ENCODE measurements at places on chromosomes 12 and 14.

GRCh38 chr12:29350080-29350479 is 30.9 kb downstream of the ERGIC2 start:
- no peak for DNase-seq

GRCh38 chr12:81757731-81758365 is 1.3 kb downstream of the PPFIA2 start:
- no peak for DNase-seq

DNA sequence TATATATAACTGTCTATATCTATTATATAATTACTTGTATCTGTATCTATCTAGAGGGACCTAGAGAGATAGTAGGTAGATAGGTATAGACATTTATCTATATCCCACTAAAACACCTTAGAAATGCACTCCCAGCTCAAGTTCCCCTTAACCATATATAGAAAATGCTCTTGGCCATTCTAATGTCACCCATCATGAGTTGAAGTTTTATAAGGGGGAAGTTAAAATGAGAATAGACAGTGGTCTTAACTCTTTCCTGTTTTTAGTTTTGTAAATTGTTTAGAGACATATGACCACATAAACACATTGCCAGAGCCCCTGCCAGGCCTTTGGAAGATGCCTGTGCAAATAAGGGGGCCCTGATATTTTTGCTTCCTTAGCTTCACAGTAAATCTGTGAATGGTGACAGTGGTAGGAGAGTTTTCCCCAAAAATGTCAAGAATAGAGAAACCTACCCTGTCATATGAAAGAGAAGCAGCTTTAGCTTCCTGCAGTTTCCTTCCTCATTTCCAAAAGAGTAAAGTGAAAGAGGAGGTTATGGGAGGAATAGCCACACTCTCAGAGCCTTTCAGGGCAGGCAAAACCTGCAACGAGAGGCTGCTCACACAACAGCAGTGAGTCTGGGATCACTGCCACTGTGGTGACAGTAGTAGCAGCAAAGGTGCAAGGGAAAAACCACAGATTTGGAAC is 45.5 kb downstream of the MGST1 start:
- no peak for DNase-seq

DNA sequence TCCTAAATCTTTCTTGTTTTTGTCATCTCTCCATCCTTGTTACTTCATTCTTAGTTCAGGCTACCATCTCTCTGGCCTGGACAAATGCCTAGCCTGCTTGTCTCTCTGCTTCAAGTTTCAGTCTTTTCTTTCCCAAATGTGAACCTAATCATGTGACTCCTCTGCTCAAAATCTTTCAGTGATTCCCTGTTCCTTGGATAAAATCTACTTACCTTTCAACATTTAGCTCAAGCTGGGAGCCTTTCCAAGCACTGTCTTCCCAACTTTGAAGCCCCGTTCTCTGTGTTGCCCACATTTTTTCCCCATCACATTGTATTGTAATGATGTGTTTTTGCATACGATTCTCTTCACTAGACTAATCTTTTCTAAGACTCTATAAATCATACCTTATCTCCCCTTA is 24.7 kb downstream of the SLC7A8 start:
- no peak for DNase-seq

- DNase-seq = no peak
Observed at GRCh38 chr12:109832541-109833306, 474 bp downstream of the TRPV4 start.

GRCh38 chr12:49983892-49984291 is 11.1 kb downstream of the AQP6 start:
- no peak for DNase-seq

GRCh38 chr14:19800282-19801117 is 3.1 kb upstream of the OR4N2 start:
- no peak for DNase-seq

DNA sequence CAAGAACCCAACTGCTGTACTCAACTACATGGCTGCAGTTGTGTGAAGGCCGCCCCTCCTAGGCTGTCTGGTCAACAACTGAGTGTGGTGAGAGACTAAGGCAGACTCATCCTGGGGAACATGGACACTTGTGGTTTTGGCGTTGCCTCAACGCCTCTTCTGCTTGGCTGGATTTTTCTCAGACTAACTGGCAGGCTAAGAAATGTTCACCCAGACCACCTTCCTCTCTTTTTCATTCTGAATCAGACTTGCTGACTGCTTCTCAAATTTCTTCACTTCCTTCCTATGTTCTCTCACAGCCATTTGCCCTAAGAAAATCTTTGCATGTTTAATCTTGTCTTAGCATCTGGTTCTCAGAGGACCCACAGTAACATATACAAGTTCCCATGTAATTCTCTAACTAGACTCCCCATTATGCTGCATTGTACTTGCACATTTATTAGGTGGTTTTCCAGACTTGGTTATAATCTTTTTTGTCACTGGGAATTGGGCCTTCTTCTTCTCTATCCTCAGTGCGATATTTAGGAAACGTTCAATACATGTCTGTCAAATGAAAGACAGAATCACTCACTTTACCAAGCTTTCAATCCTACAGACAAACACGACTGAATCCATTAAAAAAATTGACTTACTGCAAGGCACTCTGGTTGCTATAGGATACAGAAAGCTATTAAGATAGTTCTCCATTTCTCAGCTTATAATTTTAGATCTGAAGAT is 327.6 kb downstream of the CCER1 start:
- DNase-seq = no peak

DNA sequence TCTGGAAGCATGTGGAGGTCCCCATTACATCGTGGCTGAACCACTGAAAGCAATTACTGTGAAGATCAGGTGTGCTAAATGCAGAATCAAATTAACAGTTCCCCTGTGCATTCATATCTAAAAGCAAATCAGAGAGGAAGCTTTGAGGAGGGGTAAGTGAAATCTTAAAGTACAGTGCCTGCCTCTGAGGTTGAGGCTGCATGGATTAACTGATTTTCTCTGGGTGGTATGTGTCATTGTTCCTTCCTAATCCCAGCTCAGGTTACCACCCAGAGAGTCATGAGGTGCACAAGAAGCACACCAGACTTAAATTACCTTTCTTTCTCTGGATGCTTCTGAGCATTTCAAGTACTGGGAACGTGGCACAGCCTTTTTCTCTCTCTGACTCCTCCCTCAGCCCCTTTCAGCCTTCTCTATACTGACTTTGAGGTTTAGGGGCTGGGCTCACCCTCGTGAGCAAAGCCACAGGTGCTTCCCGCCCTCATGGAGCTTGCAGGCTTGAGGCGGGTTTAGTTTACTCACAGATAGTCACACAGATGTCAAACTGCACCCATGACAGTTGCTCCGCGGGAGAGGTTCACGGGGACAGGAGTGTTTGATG is 237.6 kb upstream of the CRY1 start:
- DNase-seq = no peak

- no peak for DNase-seq
Observed at GRCh38 chr14:73492043-73492552, 1.4 kb downstream of the RIOX1 start.

DNA sequence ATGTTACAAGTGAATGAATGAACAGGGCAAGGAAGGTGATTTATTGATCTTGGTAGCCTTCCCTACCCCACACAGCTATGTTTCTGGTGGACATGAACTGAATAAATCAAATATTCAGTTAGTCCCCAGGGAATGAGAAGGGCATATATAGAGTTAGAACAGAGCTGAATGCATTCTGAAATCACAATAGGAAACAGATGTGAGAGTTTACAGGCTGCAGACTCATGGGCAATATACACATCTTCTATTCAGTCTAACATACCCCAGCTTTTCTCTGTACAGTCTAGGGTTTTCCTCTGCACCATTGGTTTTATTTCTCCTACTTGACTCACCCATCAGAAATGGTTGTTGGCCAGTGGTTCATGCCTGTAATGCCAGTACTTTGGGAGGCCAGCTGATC is 7.3 kb upstream of the STX2 start:
- DNase-seq = no peak

Data from stimulated activated CD8-positive, alpha-beta memory T cell treated with anti-CD3 and anti-CD28 coated beads, Interleukin-7, amount 100 ng/mL, for 1 hour (primary cell).